ENCODE measurements at places on chromosomes 1 and 21.

DNA sequence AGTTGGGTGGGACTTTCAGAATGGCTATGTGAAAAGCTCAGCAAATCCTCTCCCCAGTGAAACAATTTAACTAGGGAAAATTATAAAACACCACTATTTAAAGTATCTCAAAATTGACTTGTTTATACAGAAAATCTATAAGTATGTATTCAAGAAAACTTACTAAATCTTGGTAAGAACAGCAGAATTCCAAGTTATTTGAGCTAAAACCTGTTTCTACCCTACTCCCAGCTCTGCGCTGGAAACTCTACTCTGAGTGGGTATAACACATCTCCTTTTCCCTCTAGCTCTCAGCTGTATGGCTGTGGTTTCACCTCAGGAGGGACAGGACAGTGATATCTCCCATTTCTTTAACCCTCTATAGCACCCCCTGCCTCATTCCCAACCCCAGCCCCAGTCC, 295.2 kb upstream of the POGK start:
- no peak for DNase-seq

DNA sequence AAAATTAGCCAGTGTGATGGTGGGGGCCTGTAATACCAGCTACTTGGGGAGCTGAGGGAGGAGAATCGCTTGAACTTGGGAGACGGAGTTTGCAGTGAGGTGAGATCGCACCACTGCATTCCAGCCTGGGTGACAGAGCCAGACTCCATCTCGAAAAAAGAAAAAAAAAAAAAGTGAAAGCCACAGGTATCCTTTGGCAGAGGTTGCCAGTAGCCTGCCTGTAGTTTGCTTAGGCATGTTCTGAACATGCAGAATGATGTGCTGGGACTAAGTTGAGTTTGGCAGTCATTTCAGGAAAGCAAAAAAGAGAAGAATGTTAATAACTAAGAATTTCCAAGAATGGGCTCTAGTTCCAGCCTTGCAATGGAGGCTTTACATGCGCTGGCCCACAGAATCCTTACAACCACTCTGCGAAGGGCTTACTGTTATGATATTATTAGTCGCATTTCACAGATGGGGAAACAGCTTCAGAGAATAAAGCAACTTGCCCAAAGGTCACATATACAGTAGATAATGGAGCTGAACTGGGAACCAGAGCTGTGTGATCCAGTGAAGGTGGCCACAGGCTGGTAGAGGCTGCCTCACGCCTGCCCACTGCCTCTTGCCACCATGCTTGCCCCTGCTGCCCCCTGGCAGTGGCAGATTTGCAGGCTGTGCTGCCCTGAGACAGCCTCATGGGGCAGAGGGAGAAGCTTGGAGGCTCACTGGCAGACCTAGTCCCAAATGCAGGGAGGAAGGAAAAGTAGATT, 66.5 kb upstream of the LYST start:
- no peak for DNase-seq

DNA sequence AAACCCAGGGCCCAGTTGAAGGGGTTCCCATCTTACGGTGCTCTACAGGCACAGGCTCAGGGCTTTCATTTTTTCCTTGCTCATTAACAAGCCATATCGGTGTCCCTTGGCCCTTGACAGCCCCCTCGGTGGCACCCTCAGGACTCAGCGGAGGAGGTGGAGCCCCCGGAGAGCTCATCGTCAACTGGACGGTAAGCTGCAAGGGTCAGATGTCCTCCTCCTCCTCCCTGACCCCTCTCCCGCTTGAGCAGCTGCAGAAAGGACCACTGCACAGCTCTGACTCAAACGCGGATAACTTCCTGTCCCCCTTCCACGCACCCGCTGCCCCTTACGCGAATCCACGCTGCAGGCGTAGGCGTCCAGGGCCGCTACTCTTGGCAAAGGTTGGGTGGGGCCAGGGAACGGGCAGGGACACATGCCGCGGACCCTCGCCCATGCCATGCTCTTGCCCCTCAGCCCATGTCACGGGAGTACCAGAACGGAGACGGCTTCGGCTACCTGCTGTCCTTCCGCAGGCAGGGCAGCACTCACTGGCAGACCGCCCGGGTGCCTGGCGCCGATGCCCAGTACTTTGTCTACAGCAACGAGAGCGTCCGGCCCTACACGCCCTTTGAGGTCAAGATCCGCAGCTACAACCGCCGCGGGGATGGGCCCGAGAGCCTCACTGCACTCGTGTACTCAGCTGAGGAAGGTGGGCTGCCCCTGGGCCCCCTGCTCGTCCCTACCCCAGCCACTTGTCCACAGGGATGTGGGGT, 14.7 kb downstream of the TMEM81 start:
- no peak for DNase-seq

DNA sequence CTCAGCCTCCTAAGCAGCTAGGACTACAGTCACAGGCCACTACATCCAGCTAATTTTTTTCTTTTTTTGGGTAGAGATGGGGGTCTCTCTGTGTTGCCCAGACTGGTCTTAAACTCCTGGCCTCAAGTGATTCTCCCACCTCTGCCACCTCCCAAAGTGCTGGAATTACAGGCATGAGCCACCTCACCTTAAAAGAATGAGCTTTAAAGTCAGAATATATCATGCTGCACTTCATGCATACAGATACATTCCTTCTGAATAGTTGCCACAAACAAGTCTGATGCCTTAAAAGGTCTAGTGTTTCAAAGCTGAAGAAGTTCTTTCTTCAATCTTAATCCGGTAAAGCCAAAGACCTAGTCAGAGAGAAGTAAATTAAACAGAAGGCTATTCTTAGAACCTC, 23.8 kb upstream of the CPLANE2 start:
- DNase-seq = no peak

DNA sequence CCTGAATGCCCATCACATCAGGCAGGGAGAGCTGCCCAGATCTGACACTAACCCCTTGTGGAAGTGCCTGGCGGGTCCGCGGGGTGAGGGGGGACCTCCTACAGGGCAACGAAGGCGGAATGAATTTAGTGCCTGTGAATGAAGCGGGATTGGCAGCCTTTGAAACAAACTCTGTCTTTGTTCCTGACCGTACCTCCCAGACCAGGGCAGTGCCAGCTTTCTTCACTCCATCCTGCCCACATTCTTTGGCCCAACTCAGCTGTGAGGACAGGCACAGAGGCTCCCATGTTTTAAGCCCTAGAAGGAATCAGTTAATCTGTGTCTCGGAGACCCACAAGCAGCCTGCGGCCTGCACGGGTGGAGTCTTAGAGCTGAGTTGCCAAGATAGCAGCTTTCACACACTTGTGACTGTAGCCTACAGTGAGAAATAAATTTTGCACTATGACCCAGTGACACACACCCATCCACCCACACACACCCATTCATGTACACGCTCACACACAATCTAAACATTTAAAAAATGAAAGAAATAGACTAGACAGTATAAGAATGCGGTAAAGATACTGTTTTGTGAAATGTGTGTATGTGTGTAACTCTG, 60.1 kb upstream of the USP24 start:
- peak; percentile 58 for DNase-seq

GRCh38 chr1:95321531-95321930, 87.5 kb downstream of the RWDD3 start:
- no peak for DNase-seq

- DNase-seq = no peak
Observed at GRCh38 chr1:209769971-209770370, 14.1 kb downstream of the TRAF3IP3 start.

GRCh38 chr1:84693005-84693404, 2.7 kb upstream of the SSX2IP start:
- peak; percentile 43 for DNase-seq

- no peak for DNase-seq
Observed at GRCh38 chr1:226541231-226541630, 7.3 kb upstream of the STUM start.

DNA sequence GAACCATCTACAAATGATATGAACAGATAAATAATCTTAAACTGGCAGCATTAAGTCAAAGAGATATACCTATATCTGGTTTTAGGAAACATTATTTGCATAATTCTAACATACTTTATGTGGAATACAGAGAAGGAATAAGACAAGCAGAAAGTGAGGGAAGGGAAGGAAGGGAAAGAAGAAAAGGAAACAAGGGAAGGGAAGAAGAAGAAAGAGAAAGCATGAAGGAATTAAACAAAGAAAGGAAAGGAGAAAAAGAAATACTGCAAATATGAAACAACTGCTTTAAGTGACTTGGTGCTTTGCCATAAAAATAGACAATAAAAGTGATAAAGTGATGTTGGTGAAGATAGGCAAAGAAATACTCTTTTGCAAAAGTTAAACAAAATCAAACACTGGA, 20.1 kb downstream of the SCMH1 start:
- no peak for DNase-seq

GRCh38 chr1:244181867-244182266, 130.8 kb downstream of the ZBTB18 start:
- no peak for DNase-seq

GRCh38 chr1:199747984-199748383, 279.5 kb upstream of the NR5A2 start:
- no peak for DNase-seq

DNA sequence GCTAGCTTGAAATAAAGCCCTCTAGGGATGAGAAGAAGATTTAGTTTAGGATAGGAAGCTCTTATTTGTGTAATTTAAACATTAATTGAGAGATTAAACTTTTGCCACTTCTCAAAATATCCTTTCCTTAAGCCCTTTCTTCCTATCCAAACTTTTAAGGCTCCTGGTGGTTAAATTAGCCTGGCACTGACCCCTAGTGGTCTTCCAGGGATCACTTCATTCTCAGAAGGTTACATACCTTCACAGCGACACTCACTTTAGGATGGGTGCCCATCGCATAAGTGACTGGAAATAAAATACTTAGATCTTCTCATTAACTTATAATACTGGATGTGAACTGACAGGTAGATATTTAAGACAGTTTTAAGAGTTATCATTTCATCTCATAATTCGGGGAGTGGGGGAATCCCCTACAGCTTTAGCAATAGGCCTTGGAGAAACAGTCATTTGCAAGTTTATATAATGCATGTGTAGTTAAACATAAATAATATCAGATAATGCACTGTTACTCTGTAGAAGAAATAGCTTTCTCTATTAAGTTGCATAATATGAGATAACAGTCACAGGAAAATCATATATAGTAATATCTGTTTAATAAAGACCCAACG, 7.4 kb downstream of the LHX9 start:
- DNase-seq = peak; percentile 65

DNA sequence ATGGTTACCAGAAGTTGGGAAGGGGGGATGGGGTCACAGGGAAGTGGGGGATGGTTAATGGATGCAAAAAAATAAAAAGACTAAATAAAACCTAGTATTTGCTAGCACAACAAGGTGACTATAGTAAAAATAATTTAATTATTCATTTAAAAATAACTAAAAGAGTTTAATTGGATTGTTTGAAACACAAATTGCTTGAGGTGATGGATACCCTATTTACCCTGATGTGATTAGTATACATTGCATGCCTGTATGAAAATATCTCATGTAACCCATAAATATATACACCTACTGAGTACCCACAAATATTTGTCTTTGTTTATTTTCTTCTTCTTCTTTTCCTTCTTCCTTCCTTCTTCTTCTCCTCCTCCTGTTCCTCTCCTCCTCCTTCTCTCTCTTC, 57.8 kb upstream of the MACF1 start:
- no peak for DNase-seq

- no peak for DNase-seq
Observed at GRCh38 chr1:245657371-245657770, 502.6 kb downstream of the KIF26B start.

- no peak for DNase-seq
Observed at GRCh38 chr1:232344791-232345399, 285.0 kb downstream of the SIPA1L2 start.

GRCh38 chr1:89457046-89457445, 67.6 kb upstream of the LRRC8B start:
- DNase-seq = no peak

GRCh38 chr1:212040629-212041412, 5.3 kb downstream of the DTL start:
- no peak for DNase-seq

GRCh38 chr1:54287176-54287650, 87.2 kb downstream of the MRPL37 start:
- DNase-seq = peak; percentile 75

GRCh38 chr1:116409751-116410191, 36.7 kb downstream of the ATP1A1 start:
- DNase-seq = peak; percentile 53

DNA sequence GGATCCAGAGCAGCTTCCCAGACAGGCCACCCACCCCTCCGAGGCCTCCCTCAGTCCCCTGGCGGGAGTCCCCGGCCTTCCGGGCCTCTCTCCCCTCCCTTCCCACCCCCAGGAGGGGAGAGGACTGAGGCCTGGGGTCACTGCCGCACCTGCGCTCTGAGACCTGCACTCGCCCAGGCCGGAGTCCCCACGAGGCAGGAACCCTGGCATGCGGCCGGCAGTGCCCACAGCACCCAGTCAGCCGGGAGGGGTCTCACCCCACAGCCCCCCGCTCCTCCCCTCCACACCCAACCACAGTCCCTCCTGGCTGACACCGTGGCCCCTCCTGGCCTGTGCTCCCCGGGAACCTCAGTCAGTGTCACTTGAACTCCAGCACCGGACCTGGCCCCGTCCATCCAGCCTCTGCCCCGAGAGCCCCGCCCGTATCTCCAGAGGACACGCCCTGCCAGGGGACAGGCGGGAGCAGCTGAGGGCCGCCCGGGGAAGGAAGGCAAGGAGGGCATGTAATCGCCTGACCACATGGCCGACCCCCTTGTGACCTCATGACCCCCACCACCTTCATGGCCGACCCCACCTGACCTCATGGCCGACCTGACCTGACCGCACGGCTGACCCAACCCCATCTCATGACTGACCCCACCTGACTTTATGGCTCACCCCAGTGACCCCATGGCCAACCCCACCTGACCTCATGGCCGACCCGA, 28.7 kb upstream of the TTLL10 start:
- peak; percentile 39 for DNase-seq

DNA sequence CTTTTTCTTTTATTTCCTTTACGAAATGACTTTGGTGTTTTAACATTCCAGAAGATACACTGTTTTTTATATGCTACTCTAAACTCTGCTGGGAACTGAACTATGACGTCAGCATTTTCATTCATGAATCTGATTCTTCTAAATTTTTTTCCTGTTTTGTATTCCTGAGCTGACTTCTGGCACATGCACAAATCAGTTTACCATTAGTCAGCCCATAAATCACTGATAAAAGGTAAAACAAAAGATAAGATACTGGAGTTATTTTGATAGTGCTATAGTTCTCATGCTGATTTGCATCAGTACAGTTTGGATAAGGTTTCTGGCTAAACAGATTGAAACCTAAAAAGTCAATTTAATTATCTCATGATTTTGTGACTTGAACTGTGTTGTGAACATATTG, 10.4 kb downstream of the CAMTA1 start:
- DNase-seq = no peak

DNA sequence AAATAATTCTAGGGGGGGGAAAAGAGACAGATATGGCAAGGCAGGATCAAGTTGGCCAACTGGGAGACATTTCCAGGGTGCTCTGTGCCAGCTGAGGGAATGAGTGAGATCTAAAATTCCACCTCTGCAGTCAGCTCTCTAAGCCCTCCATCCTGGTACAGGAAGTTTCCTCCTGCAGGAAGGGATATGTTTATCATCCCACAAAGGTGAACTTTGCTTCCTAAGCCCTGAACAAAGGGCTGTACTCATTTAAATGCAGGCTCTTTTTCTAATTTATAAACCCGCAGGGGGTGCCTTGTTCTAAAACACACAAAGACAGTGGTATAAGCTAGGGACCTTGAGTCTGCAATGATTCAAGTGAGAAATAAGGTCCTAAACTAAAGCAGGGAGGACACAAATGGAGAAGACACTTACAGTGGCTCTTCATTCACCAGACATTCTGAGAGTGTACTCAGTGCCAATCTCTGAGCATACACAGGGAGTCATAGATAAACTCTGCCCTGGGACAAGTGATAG, 3.6 kb upstream of the TNFSF4 start:
- DNase-seq = no peak

- DNase-seq = no peak
Observed at GRCh38 chr1:147534386-147534785, 6.9 kb upstream of the BCL9 start.

All from K562 (cell line).